ENCODE measurements at places on chromosomes 12 and 14. TPM values are rescaled to one million over a fixed set of nuclear protein-coding genes. Genes with fewer than 3 reads are reported as not detected.

NRXN3 gene
- polyA plus RNA-seq, result 9.0 TPM

MORN3 gene
- 2.0 TPM for polyA plus RNA-seq

NKX2-1 gene
- not detected for polyA plus RNA-seq

CRIP1 gene
- 22.7 TPM for polyA plus RNA-seq

GRCh38 chr12:51390457-51390856 lies 749 bp downstream of the GALNT6 start:
- DNase-seq, result no peak

GRCh38 chr14:93969082-93969828 lies 7.1 kb downstream of the ASB2 start:
- no peak for DNase-seq

Data from left kidney (tissue), 8 donors.